ENCODE measurements at places on chromosomes 5 and 9.

DNA sequence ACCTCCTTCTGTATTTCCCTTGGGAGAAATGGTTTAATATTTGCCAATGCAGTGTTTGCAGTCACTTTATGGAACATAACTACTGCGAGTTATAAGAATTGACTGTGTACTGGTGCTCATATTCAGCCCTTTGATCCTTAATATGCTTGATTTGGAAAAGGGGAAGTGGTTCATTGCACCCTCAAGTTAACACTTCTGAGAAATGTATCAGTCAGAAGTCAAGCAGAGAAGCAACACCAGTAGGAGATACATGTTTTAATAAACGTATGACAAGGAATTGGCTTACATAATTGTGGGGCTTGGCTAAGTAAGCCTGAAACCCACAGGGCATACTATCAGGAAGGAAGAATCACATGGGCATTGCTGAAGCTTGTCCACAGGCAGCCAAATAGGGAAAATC is 131.0 kb upstream of the SPRY4 start:
- DNase-seq = no peak

DNA sequence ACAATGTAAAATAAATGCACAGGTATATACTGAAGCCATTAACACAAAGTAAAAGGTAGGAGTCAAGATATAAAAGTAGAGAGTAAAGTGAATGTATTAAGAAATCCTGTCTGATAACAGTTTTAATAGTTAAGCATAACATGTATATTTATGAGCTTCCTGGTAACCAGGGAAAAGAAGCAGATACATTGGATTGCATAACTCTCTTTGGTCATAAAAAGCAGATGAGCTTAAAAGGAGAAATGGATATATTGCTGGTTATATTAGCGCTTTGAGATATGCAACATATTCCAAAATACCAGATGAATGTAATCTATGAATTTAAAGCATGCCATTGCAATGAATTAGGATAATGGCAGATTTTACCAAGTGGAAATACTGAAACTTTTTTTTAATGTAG is 6.2 kb upstream of the TNFSF8 start:
- DNase-seq = no peak

GRCh38 chr9:114429488-114429887 is 41.7 kb upstream of the AKNA start:
- no peak for DNase-seq

GRCh38 chr9:11103525-11103924 is 490.7 kb upstream of the PTPRD start:
- no peak for DNase-seq

DNA sequence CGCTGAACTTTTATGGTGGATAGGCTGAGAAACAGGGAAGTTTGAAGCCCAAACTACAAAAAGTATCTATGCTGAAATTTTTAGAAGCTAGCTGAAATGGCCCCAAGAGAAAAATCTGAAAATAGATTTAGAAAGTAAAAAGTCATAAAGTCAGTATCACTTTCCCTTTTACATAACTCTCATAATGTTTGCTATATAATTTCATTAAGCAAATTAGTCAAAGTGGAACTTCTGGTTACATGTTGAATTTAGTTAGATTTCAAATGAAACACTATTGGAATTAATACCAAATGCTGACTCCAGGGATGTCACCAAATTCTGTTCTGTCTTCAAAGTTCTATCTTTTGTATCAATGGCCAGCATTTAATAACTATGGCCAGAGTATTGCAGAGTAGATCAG is 126.9 kb downstream of the TTC39B start:
- DNase-seq = no peak

GRCh38 chr9:125119643-125120286 is 23.6 kb downstream of the SCAI start:
- peak; percentile 29 for DNase-seq

- DNase-seq = no peak
Measured at GRCh38 chr9:87875831-87876545, 6.7 kb upstream of the SPATA31E1 start.

DNA sequence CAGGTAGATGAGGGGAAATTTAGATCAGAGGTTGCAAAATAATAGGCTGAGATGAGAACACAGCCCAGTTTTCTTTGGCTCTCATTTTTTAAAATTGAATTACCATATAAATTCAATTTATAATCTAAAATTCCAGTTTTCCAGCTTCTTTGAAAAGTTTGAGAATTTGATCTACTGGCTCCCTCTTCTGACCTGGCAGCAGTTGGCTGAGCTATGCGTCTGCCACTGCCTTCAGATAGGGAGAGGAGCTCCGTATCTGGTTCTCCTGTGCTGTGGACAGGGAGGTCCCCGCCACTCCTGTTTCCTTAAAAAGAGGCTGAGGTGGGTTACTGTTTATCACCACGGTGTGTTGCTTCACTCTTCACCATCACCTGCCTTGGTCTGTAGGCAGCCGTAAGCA is 103.7 kb downstream of the ARHGAP26 start:
- DNase-seq = no peak

DNA sequence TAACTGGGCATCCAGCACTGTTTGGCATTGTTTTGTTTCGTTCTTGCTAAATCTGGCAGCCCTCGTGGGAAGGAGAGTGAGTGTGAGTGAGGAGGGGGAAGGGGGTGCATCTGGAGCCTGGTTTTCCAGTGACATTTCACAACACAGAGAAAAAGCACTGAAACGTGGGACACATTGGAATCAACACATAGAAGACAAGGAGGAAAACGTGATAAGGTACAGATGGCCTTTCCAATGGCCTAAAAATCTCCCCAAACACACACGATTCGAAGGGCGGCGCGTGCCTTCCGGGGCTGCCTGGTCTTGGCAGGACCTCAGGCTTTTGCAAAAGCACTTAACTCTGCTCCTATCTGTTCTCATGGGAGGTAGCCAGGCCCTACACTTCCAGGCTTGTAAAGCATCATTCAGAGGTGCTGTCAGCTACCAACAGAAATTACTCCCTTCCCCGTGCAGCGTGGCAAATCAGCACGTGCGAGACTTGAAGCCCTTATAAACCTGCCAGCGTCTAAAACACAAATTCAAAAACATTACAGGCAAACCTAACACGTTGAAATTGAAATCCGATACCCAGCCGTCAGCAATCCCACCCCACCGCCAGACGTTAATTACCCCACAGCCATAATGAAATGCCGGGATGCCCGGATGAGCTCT is 129.4 kb downstream of the OLFM1 start:
- no peak for DNase-seq

DNA sequence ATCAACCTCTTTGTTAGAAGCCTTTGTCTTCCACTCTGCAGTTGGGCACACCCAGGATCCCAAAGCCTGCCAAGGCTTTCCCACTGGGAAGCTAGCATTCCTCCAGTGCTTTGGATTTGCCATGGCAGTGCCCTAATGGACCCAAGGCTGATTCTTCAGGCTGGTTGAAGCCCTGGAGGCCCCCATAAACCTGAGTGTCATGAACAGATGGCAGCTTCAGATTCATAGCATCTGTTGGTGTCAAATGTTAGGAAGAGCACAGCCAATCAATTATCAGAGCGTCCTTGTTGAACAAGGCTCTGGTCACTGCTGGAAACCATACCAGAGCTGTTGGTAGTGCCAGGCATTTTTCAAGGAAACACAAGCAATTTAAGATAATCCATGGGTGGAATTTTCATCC is 241.1 kb upstream of the KLF4 start:
- DNase-seq = no peak

- no peak for DNase-seq
Measured at GRCh38 chr9:16830806-16831205, 39.7 kb downstream of the BNC2 start.

DNA sequence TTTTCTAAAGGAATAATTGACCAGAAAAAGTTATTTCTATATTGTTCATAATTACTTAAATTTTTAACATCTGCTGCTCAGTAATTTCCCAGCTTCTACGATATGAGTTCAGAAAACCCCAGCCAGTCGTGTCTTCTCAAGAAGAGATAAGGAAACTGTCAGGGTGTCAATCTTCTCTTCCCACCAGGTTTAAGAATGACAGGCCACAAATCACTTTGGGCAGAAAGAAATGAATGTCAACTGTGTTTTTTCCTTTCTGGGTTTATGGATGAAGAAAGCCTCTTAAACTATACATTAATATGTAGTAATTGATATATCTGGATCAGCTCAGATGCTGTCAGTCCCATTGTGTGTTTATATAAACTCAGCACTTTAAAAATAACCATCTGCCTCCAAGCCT is 453.2 kb upstream of the NUDT12 start:
- no peak for DNase-seq

- DNase-seq = no peak
Measured at GRCh38 chr5:55363856-55364255, 56.1 kb downstream of the MTREX start.

GRCh38 chr5:132180134-132180745 is 47.4 kb downstream of the P4HA2 start:
- DNase-seq = no peak
